ENCODE measurements at places on chromosomes 2 and 18. TPM values are rescaled to one million over a fixed set of nuclear protein-coding genes. Genes with fewer than 3 reads are reported as not detected.

GRCh38 chr2:74000666-74001065 is 16.0 kb downstream of the TET3 start:
- no peaks in the 10 kb centered on the region for H3K36me3 ChIP-seq
- H3K27me3 ChIP-seq, result no peaks in the 10 kb centered on the region
- no peaks in the 10 kb centered on the region for H3K4me1 ChIP-seq

ADGRF3 gene
- total RNA-seq, result not detected

DNA sequence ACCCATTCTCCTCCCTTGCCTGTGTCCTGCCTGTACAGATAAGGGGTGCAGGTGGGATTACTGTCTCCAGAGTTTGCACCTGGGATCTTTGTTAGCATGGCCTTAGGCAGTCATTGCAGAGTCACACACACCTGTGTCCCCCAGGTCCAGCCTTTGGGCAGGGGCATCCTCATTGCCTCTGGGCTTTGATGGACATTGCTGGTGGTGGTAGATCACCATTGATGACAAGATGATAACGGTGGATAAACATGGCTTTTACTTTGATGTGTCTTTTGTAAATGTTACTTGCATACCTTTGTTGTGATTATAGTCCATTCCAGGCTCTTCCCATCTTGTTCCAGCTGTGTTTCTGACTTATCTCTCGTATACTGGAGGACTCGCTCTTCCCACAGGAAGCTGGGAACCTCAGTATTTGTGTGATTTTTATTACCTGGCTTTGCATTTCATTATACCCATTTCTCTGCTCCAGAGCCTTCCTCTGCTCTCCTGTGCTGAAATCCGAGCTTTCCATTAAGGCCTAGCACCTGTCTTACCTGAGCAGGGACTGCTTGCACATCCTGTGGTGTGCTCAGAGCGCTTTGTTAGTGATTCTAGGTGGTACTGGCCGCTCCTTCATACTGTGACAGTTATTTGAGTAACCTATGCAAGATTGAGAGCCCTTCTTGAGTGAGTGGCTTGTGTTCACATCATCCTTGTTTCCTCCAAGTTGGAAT is 79.2 kb downstream of the PTPRM start:
- H3K27ac ChIP-seq, result no peak overlapping the region
- H3K27me3 ChIP-seq, result no peaks in the 10 kb centered on the region
- H3K36me3 ChIP-seq, result no peaks in the 10 kb centered on the region
- H3K4me1 ChIP-seq, result no peaks in the 10 kb centered on the region

GRCh38 chr2:235343156-235343774 is 150.6 kb upstream of the AGAP1 start:
- no peak for DNase-seq
- no peaks in the 10 kb centered on the region for H3K4me1 ChIP-seq
- no peaks in the 10 kb centered on the region for H3K27me3 ChIP-seq

CROCC2 gene
- total RNA-seq, result 0.27 TPM

ATP9B gene
- total RNA-seq, result 107 TPM

TNFRSF11A gene
- total RNA-seq, result 42.6 TPM
